GM23338 (cell line): ENCODE measurements at places on chromosomes 5 and 9.

DNA sequence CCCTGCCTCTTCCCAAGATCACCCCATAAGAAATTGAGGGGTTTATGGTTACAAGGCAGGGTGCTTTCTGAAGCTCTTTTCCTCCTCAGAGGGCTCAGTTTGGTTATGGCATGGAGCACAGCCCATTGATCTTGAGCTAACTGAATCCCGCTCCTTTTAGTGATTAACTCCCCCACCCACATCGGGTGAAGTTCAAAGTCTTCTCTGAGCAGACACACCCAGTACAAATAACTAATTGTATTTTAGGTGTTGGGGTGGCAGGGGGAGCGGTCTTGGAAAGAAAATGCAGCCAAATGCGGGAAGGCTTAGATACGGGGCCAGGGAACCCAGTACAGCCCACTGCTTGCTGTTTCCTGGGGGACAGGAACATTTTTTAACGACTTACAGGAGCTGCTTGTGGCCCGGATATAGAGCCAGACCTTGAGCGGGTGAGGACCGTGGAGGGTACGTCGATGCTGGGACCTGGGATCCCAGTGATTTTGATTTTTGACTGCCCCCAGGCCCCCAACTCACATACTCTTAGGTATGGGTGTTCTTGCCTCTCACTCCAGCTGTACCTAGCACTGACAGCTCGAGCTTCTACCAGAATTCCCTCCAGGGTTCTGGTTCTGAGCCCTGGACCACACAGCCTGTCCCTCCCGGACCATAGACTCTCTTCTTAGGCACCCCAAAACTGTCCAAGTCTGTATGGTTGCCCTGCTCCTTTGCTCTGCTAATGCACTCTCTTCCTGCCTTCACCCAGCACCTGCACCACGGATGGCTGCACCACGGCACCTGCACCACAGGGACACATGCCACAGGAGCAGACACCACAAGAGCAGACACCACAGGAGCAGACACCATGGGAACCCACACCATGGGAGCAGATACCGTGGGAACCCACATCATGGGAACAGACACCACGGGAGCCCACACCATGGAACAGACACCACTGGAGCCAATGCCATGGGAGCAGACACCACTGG, 18.3 kb upstream of the RXRA start:
- DNase-seq = no peak

GRCh38 chr5:52738095-52738506, 49.6 kb upstream of the ITGA1 start:
- DNase-seq = no peak

DNA sequence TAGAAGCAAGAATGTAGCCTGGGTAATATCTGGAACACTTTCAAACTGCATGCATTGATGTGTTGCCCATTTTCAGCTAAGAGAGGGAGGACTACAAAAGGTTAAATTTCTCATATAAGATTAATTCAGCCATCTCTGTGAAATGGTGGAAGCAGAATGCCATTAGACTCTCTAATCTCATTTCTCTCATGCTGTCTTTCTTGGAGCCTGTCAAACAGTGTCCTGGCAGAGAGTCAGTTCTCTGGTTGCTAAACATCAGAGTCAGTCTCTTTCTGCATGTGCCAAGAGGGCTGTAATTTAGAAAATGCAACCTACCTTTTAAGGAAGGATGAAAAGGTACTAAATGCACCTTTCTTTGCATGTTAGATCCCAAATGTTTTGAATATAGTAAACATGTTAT, 910 bp upstream of the GARNL3 start:
- DNase-seq = no peak

DNA sequence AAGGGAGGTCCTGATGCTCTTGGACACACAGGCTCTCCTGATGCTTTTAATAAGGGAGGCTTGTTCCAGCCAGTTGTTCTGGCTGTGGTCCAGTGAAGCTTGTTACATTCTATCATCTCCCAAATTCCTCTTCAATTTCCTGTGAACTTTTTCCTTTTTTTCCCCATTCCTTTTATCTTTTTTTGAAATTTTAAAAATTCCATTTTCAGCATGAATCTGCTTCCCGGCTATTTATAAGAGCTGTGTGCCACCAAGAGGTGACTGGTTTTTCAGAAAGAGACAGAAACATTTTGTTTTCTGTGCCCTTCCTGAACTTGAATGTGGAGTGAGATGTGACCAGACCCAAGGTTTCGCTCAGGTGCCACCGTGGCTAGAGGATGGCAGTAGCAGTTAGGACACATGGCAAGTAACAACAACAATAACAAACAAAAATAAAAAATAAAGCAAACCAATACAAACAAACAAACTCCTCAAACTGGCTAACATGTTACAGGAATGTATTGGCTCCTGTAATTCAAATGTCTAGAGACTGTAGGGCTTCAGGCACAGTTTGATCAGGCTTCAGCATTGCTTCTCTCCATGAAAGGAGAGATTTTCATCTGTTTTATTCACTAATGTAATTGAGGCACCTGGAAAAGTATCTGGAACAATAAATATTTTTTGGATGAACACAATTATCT, 121.1 kb downstream of the BOD1 start:
- no peak for DNase-seq

DNA sequence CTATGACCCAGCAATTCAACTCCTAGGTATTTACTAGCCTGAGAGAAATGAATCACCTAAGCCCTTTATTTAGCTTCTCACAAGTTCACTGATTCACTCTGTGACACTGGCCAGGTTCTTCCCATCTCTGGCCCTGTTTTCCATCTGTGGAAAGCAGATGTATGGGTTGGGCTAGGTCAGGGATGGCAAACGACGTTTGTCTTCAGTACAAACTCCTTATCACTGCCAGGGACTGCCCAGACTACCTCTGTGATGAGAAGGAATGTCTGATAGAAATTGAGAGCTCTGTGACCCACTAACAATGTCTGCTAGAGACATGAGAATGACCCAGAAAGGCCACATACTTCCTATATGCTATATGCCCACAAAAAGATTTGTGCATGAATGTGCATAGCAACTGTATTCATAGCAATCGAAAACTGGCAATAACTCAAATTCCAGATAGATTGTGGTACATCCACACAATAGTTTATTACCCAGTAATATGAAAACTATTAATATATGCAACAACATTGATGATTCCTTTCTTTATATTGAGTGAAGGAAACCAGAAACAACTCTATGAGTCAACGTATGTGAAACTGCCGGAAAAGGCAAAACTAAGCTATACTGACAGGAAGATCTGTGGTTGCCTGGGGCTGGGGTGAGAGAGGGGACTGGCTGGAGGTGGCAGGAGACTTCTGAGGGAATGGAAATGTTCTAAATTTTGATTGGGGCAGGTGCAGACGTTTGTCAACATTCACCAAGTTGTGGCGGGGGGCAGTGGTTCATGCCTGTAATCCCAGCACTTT, 32.0 kb upstream of the ADAM19 start:
- no peak for DNase-seq

DNA sequence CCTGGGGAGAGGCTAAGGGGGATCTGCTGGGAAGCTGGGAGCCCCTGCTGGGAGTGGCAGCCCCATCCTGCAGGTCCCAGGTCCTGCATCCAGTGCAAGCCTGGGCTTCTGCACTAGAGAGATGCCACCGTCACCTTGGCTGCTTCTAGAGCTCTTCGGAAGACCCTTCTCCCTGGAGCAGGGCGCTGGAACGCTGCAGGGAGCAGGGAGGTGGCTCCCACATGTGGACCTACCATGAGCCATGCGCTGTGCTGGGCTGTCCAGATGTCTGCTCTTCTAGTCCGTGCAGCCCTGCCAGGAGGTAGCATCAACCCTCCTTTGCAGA, 90.9 kb upstream of the PHYKPL start:
- DNase-seq = no peak

DNA sequence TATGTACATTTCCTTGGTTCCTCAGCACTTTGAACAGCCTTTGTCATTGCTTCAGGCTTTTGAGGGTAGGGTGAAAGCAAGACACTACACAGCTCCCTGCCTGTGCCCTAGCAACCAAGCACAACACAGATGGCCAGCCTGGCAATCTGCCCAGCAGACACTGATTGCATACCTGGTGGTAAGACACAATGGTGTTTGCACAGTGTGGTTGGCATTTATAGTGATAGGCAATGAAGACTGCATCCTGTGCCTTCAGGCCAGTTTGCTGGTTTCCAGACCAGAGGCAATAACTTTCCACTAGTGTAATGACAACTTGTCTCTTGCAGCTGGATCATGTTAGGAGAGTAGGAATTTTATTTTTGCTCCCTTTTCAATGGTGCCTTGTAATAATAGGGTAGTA, 144.5 kb upstream of the TNC start:
- DNase-seq = no peak

DNA sequence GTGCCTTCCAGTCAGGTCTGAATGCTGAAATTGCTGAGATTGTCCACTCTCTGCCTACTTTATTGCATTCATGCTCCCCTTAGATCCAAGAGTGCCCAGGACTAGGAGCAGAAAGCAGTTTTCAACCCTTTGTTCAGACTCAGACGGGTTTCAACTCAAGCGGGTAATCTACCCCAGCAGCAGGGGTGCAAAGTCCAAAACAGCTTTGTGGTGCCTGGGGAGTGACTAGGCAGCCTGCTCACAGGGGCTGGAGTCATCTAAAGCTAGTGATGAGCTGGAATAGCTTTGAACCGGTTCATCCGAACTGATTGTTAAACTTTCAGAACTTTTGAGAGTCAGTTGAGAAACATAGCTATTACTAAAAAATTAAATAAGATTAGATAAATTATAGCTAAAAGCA, 71.0 kb upstream of the IQGAP2 start:
- DNase-seq = no peak

DNA sequence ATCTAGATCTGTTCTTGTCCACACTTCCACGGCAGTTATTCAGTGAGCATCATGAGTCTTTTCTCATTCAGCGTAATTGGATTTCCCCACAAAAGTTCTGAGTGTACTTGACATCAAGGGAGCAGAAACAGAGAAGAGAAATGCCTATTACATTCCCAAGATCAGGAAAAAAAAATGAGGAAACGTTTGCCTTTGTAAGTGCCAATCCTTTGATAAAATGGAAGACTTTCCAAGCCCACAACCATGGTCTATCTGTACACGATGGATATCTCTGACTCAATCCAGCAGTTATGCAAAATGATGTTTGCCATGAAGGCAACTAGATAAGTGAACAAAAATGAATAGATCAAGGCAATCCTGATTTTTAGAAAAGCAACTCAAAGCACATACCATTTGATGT, 235.9 kb downstream of the DOCK8 start:
- no peak for DNase-seq

DNA sequence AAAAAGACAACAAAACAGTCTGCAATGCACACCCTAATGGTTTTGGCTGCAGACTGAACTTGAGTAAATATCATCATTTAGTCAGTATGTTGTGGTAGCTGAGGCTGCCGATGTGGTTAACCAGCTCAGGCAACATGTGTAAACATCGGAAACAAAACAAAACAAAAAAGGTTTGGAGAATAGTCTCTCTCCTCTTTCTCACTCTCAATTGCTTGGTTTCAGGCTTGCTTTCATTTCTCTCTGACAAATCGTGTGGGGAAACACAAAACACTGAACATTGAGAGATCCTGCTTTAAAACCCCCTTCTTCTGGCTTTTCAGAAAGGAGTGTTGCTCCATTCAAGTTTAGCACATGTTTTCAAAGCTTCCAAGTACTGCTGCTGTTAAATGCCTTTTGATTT, 453.3 kb downstream of the BNC2 start:
- no peak for DNase-seq

- no peak for DNase-seq
Observed at GRCh38 chr9:76531231-76531780, 72.3 kb downstream of the GCNT1 start.

DNA sequence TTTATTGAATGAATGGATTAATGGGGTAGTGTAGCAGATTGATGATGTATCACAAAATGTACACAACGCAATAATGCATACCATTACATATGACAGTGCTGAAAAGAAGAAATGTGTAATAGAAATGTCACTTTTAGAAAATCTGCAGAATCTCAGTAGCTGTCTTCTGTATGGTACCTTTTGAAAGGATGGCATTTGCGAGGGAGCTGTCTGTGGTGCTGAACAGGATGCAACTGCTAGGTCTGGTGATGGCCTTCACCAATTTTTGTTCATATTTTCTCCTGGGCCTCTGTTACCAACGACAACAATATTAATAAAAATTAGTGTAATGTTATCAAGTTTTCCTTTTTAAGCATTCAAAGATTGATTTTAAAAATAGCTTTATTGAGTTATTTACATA, 36.2 kb upstream of the OTULIN start:
- peak; percentile 76 for DNase-seq

DNA sequence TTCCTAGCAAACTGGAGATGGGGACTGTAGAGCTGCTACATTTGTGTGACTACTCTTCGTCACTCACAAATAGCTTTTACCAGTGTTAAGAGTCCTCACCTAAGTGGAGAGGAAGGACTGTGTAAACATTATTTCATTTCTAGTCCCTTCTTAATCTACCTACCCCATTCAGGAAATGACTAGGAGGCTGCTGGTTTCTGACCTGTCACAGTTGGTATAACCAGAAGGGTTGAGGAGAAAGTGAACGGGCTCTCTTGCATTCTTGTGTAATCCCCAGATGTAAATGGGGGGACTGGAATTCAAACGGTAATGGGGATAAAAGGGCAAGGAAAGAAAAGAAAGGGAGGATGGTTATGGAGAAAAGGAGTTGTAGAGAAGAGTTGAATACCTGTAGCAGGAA, 35.4 kb upstream of the BNIP1 start:
- DNase-seq = peak; percentile 41

DNA sequence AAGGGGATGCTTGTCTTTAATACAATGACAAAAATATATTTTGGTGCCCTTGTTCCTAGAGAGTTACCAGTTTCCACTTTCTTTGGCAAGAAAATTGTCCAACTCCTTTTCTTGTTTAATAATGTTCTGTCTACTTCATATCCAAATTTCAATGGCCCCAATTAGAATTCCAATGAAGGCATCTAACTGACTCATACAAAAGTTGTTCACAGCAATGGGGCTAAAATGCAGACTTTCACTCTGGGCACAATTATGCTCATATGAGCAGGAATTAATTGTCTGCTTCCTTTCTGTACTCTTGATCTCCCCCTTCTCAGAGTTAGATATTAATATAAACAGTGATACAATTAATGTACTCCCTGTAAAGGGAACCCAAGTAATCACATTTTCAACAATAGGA, 42.1 kb upstream of the ZNF622 start:
- DNase-seq = no peak
